Panc1 (cell line): ENCODE measurements at places on chromosomes 5 and 9.

GRCh38 chr9:136136127-136136925 is 17.7 kb upstream of the TMEM250 start:
- DNase-seq: no peak

- DNase-seq: no peak
Observed at GRCh38 chr5:140113180-140113698, 670 bp upstream of the PURA start.

DNA sequence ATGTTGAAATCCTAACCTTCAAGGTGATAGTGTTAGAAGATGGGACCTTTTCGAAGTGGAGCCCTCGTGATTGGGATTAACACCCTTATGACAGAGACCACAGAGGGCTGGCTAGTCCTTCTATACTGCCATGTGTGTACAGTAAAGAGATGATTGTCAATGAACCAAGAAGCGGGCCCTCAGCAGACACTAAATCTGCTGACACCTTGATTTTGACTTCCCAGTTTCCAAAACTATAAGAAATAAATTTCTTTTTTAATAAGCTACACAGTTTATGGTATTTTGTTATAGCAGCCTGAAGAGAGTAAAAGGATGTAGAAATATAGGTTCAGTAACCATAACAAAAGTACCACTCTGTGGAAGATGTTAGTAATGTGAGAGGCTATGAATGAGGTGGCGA is 419.0 kb upstream of the NUDT12 start:
- DNase-seq: no peak

DNA sequence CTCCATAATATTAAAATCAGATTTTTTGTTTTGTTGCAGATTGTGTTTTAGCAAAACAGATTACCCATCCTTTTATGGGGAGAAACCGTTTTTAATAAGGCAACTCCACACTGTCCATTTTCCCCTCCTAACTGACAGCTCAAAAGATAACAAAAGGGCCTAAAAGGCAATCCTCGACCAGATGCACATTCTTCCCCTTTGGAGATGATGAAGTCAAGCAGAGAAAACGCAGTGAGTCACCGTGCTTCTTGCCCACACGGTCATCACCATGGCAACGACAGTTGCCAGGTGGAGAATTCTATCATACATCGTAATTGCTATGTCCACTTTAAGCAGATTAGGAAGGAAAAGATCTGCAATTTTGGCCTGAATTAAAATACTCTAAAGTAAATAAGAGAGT is 96.4 kb downstream of the DIRAS2 start:
- DNase-seq: no peak

- DNase-seq: no peak
Observed at GRCh38 chr9:91151718-91152095, 210.0 kb downstream of the AUH start.

DNA sequence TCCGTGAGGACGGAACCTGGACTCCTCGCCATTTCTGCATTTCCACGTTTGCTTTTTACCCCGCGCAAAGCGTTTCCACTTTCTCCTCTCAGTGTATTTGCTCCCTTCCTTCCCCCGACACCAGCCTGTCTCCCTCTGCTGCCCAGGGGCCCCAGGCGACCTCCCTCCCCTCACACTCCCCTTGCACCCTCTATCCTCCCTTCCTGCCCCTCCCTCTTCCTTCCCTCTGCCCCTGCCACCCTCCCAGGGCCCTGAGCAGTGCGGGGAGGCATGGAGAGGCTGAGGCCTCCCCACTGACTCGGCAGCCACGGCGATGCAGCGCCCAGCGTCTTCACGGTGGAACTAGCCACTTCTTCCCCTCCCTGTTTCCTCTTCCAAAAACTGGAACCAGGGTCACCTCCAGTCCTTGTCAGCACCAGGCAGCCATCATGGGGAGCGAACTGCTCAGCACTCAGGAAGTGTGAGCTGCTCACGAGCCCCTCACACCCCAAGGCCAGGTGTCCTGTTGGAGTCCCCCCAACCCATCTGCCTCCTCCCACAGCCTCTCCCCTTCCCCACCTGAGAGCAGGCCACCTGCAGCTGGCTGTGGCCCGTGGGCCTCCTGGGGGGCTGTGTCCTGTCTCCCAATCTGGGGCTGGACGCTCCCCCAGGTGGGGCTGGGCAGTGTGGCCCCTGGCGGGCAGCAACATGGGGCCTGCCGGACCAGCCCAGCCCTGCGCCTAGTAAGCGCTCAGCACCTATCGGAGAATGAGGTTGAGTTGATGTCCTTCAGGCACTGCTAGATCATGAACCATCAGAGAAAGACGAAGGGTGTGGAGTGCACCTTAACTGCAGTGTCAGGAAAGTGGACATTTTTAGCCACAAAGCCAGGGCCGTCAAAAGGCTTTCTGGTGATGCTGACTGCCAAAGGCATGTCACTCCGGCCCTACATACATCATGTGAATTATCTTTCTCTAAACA is 17.5 kb downstream of the UBE2QL1 start:
- DNase-seq: no peak

DNA sequence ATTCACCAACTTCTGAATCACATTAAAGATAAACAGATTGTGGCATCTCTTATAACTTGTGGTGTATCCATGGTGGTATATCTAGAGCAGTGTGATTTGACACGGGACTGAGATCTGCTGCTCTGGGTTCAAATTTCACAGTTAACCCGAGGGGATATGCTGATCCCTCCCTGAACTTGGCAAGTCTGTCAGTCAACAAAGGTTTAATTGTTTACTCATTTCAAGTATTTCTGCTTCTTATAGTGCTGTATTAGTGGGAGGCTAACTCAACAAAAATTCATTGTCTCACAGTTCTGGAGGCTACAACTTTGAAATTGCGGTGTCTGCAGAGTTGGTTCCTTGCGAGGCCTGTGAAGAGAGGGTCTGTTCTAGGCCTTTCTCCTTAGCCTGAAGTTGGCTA is 1175.2 kb downstream of the PTPRD start:
- DNase-seq: no peak

GRCh38 chr5:61055434-61056006 is 106.7 kb downstream of the SMIM15 start:
- no peak for DNase-seq

- no peak for DNase-seq
Observed at GRCh38 chr5:98774192-98775033, 950 bp downstream of the RGMB start.
